ENCODE measurements at places on chromosomes 16 and 17.
A peak's percentile ranks its signal among the peaks of the same experiment; 100 is the strongest.

DNA sequence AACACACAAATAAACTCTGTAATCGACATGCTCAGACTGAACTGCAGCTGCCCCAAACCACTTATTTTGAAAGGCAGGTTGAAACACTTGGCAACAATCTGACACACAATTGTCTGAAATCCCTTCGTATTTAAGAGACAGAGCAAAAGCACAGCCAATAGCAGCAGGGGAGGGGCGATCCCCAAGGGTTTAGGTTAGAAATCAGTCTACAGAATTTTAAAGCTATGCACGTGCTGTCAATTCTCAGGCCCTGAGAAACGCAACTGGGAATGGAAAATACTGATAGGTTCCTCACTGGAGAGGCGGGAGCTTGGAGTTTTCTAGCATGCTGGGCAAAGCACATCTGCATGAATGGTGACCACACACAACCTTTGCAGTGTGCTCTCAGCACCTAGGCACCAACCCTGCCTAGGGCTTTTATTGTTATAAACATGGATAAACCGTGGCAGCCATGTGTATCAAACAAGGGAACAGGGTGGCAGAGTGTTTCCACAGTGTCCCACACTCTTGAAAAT is 168.0 kb downstream of the AATF start:
- ATAC-seq, result no peak

DNA sequence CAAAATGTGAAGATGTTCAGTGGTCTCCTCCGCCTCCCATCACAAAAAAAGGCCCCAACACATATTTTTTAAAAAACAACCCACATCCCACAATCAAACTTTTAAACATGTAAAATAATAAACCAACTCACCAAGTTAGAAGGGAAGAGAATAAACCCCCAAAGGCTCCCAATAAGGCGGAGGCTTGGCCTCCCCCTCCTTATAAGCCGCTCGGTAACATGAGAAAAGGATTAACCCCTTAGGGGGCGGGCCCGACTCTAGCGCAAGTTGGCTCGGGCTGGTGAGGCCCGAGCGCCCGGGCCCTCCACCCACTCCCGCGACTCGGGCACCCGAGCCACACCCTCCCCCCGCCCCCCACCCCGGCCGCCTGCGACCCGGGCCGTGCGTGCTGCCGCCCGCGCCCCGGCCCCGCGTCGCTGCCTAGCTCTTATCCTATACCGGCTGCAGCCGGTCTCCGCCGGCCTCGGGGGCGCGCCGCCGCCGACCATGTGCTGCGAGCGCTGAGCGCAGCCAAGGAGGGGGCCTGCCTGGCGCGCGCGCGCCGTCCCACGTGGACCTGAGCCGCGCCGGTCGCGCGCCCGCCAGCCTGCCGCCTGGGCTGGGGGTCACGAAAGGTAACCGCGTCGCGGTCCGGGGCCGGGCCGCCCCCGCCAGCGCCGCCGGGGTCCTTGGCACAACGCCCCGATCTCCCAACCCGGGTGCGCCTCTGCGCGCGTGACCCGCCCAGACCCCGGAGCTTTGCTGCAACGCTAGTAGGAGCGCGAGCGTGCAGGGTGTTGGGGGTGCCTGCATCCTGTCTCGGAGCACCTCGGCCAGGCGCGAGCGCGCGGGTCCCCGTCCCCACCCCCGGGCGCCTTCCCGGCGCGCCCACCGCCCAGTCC is at the start of the genes ARSG and SLC16A6:
Gene ARSG (plus strand): TSS at position 541 of the 881 bp plus-strand sequence. CDS start 15,999 bp downstream, outside the sequence.
Gene SLC16A6 (minus strand): TSS at position 173 of the 881 bp plus-strand sequence. CDS start 12,807 bp downstream, outside the sequence.
- peak; percentile 81 for ATAC-seq

- ATAC-seq, result no peak
Observed at GRCh38 chr17:259341-259976, 78.0 kb upstream of the DOC2B start.

- ATAC-seq, result peak; percentile 49
Observed at GRCh38 chr17:79042421-79043190, 18.6 kb downstream of the C1QTNF1 start.

Data from stimulated activated memory B cell treated with anti-CD40 and anti-IgM and Interleukin-4, amounts not matched to agents 10 μg/mL and 1 μg/mL and 100 μg/mL, for 72 hours (primary cell).